Progenitor cell of endocrine pancreas (in vitro differentiated cells): ENCODE measurements at places on chromosomes 11 and 22.

DNA sequence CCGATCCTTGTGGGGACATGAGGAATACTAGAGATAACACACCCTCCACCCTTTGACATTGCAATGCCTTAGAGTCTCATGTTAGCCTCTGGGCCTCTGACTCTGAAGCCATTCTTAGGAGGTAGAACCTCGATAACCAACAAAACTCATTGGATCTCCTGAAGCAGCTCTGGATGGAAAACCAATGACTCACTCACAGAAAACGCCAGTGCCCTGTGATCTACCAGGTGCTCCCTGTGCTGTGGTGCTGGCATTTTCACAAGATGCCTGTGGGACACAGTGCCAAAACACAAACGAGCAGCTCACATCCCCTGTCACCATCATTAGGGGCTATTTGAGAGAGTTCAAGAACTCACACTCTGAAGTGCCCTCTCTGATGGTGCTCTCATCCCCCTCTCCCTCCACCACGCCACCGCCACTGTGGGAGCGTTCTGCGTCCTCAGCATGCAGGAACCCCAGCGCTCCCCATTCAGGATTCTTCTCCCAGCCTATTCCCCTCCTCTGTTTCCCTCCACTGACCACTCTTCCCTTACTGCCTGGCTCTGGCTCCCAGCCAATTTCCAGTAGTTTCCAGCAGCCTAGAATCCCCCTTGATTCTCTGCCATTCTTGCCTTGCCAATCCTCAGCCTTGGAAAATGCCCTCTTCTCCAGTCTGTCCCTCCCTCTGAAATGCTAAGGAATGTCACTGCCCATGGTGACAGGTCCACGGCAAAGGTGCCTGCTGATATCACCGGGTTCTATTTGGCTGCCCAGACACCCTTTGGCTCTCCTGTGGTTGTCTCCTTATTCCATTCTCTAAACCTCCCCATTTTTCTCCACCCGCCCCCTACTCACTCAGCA lies 4.7 kb upstream of the POLD4 start:
- no peak for DNase-seq

GRCh38 chr11:86715611-86716010 lies 43.2 kb upstream of the ME3 start:
- DNase-seq = no peak

GRCh38 chr11:134244593-134244992 lies 8.6 kb downstream of the THYN1 start:
- DNase-seq = no peak

DNA sequence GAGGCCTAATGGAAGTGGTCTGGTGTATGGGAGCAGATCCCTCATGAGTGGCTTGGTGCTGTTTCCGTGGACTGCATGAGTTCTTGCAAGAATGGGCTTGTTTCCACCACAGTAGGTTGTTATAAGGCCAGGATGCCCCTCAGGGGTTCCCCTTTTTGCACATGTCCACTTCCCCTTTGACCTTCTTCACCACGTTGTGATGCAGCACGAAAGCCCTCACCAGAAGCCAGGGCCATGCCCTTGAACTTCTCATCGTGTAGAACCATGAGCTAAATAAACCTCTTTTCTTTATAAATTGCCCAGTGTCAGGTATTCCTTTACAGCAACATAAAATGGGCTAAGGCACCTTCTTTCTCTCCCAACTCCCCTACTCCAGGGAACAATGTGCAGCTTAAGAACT lies 2.8 kb upstream of the NARS2 start:
- no peak for DNase-seq

GRCh38 chr11:116412118-116412889 lies 360.5 kb downstream of the BUD13 start:
- no peak for DNase-seq

- DNase-seq = no peak
Observed at GRCh38 chr11:63766531-63767235, 1.9 kb downstream of the ZFTA start.
